ENCODE measurements at places on chromosomes 5 and 9. TPM values are rescaled to one million over a fixed set of nuclear protein-coding genes. Genes with fewer than 3 reads are reported as not detected.

The C8G gene
- total RNA-seq: not detected

The MZB1 gene
- total RNA-seq: 0.52 TPM

The SYNPO gene
- total RNA-seq: 6.3 TPM

The TICAM2 gene
- 2.6 TPM for total RNA-seq

The RMI1 gene
- 3.1 TPM for total RNA-seq

The ZDHHC21 gene
- total RNA-seq: 24.5 TPM

The OLFM1 gene
- 2.6 TPM for total RNA-seq

The PFDN1 gene
- 34.4 TPM for total RNA-seq

The UTP15 gene
- 17.2 TPM for total RNA-seq

The CARD6 gene
- total RNA-seq: 3.1 TPM

The NTNG2 gene
- under 0.01 TPM for total RNA-seq

The WDR36 gene
- 24.5 TPM for total RNA-seq

Data from skeletal muscle tissue (tissue), 5 donors.